Stimulated activated CD8-positive, alpha-beta memory T cell treated with anti-CD3 and anti-CD28 coated beads, Interleukin-7, amount 100 ng/mL, for 1 hour (primary cell): ENCODE measurements at places on chromosomes 12 and 14.

GRCh38 chr12:46458500-46459102, 86.0 kb upstream of the SLC38A2 start:
- DNase-seq, result no peak

GRCh38 chr12:117452112-117452511, 90.7 kb upstream of the NOS1 start:
- no peak for DNase-seq

- no peak for DNase-seq
Measured at GRCh38 chr14:96582995-96583394, 80.8 kb downstream of the PAPOLA start.

DNA sequence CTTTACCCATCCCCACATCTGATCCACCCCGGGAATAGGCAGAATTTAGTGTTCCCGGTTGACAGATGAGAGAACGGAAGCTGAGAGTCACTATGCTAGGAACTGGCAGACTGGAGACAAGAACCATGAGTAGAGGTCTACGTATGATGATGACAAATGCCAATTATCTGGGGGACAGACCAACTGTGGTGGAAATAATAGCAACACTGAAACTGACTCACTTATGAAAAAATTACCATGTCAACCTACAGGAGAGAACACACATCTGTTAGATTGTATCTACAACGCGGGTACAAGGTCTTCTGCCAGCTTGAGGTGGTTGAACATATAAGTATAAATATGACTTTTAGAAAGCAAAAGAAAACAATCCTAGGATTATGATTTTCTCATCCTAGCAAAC, 15.4 kb upstream of the SELPLG start:
- no peak for DNase-seq

- DNase-seq, result no peak
Measured at GRCh38 chr14:90756755-90757345, 59.4 kb downstream of the TTC7B start.

DNA sequence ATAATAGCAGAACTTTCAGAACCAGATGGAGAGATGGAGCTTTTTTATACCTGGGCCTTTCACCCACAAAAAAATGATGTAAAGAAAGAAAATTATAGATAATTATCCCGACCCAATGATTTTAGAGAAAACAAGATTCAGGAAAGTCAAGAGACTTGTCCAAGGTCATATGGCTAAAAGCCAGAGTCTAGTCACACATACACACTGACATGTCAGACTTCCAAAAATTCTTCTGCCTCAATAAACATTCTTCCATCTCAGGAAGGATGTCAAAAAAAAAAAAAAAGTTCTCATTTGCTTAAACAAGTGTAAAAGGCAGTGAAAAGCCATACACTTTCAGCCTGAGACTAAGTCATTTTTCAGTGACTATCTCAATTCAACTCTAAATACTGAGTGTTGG, 116.0 kb downstream of the PRICKLE1 start:
- DNase-seq, result no peak

GRCh38 chr12:53160673-53161072, 19.8 kb upstream of the ZNF740 start:
- DNase-seq, result no peak

- DNase-seq, result no peak
Measured at GRCh38 chr14:25394791-25395391, 344.9 kb upstream of the STXBP6 start.

DNA sequence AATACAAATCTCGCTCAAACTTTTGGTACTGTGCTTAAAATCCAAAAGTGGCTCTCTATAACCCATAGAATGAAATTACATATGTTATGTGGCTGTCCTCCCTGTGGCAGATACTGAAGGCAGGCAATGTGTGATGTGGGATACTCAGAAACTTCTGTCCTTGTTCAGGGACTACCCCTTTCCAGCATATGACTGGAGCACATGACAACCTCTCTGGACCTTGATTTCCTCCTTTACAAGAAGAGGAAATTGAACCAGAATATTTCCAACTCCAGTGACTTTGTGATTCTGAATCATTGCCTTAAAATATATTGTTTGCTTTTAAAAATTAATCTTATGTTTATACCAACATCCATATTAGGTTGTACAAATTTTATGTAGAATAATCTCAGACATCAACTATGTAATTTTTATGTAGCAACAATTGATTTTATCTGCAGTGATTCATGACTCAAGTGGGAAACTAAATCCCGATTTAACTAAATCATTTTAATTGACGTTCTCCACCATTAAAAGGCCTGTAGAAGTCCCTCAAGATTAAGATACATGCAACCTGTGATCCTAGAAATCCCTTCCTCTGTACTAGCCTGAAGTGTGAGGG, 162.4 kb downstream of the AKAP6 start:
- no peak for DNase-seq

DNA sequence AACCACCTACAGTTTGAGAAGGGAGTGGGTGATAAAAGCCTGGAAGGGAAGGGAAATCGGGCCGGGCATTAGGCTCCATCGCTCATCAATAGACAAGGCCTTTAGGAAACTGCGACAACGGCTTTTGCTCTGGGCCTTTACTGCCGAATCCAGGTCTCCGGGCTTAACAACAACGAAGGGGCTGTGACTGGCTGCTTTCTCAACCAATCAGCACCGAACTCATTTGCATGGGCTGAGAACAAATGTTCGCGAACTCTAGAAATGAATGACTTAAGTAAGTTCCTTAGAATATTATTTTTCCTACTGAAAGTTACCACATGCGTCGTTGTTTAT, 261 bp upstream of the RNU7-1 start:
- no peak for DNase-seq

DNA sequence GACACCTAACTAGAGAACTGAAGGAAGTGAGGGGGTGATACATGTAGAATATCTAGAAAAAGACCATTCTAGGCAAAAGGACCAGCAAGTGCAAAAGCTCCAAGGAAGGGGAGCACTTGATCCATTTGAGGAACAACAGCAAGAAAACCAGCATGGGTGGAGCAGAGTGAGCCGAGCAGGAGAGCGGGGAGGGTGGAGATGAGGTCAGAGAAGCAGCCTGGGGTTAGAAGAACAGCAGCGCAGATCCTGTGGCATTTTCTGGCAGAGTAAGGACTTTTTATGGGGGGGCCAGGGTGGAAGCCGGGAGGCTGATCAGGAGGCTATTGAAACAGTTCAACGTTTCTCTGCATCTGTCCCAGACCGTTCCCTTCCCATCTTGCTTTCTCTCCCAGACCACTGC, 24.5 kb upstream of the TMCC3 start:
- DNase-seq, result no peak

DNA sequence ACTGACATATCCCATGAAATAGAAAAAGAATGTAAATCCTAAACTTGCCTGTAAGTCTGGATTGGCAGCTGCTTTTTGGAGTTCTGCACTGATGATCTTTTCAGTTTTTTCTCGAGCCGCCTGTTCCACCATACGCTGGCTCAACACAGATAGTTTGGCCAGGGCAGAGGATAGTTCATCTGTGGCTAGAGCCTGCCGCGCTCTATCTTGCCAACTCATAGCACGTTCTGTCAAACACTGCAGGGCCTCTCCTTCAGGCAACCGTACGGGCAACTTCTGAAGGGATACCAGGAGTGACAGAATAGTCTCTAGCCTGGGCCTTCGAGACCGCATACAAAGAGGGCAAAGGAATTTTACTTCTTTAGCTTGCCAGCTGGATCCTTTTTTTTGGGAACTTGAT, 44.8 kb upstream of the SLC6A13 start:
- DNase-seq, result no peak
